ENCODE measurements at places on chromosomes 4 and X. TPM values are rescaled to one million over a fixed set of nuclear protein-coding genes. Genes with fewer than 3 reads are reported as not detected.

Gene IL3RA
- total RNA-seq, result 24.4 TPM

GRCh38 chr4:151860561-151861093, 99.8 kb upstream of the GATB start:
- no peak overlapping the region for H3K4me3 ChIP-seq
- no peaks in the 10 kb centered on the region for H3K27me3 ChIP-seq
- H3K36me3 ChIP-seq, result no peaks in the 10 kb centered on the region
- DNase-seq, result no peak
- H3K27ac ChIP-seq, result no peak overlapping the region

DNA sequence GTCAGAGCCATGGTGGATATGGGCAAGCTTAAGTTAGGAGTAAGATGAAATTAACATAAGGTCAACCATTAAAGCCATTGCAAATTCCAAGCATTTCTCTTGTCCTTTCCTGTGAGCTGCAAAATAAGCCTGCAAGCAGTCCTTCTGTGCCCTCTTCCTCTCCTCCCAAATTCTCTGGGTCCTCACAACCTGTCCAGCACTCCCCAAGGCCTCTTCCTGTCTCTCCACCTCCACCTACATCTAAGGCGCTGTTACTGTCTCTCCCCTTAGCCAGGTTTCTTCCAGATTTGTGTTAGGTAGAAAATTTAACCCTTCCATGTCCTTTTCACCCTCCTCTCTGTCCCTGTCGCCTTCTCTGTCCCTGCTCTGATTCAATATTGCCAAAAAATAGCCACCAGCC, 22.2 kb downstream of the ETDC start:
- DNase-seq, result no peak
- H3K4me3 ChIP-seq, result no peak overlapping the region
- H3K27me3 ChIP-seq, result no peaks in the 10 kb centered on the region
- no peak overlapping the region for H3K27ac ChIP-seq

- no peaks in the 10 kb centered on the region for H3K4me1 ChIP-seq
- H3K4me3 ChIP-seq, result no peak overlapping the region
- no peak for DNase-seq
- no peak overlapping the region for H3K27ac ChIP-seq
- H3K36me3 ChIP-seq, result no peaks in the 10 kb centered on the region
- no peaks in the 10 kb centered on the region for H3K27me3 ChIP-seq
Measured at GRCh38 chr4:78369679-78370078, 181.9 kb upstream of the ANXA3 start.

DNA sequence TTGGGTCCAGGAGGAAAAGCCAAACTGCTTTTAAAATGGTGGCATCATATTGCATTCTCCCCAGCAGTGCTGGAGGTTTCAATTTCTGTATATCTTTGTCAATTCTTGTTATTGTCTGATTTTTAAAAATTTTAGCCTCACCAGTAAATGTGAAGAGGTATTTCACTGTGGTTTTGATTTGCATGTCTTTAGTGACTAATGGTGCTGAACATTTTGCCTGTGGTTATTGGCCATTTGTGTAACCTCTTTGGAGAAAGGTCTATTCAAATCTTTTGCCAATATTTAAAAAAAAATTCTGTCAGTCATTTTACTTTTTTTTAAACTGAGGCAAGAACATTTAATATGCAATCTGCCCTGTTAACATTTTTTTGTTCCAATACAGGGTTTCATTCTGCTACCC, 322.1 kb downstream of the TLL1 start:
- no peak for DNase-seq
- no peaks in the 10 kb centered on the region for H3K36me3 ChIP-seq
- no peak overlapping the region for H3K27ac ChIP-seq
- H3K27me3 ChIP-seq, result no peaks in the 10 kb centered on the region
- H3K4me3 ChIP-seq, result no peak overlapping the region
- H3K4me1 ChIP-seq, result no peaks in the 10 kb centered on the region

DNA sequence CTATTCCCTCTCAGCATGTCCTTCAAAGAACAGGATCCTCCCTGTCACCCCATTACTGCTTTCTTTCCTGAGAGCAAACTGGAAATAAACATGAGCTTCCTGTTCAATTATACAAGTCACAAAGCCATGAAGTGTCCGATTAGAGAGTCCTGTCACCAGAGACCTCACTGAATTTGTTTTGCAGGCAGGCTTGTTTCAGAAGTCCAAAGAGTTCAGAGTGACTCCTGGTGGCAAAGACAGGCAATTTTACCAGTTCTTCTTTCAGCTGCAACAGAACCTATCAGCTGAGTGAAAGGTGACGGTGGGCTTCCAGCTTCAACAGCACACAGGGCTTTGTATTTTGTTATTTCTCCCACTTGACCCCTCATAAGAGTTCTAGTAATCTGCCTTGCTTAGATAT, 6.4 kb downstream of the ELK1 start:
- DNase-seq, result no peak
- H3K27ac ChIP-seq, result no peak overlapping the region
- peaks cover 14% of the 10 kb centered on the region for H3K4me1 ChIP-seq
- H3K27me3 ChIP-seq, result no peaks in the 10 kb centered on the region
- H3K4me3 ChIP-seq, result no peak overlapping the region

- H3K36me3 ChIP-seq, result no peaks in the 10 kb centered on the region
- H3K27me3 ChIP-seq, result no peaks in the 10 kb centered on the region
- DNase-seq, result no peak
- no peaks in the 10 kb centered on the region for H3K4me1 ChIP-seq
Measured at GRCh38 chr4:127410644-127411043, 222.1 kb upstream of the INTU start.

DNA sequence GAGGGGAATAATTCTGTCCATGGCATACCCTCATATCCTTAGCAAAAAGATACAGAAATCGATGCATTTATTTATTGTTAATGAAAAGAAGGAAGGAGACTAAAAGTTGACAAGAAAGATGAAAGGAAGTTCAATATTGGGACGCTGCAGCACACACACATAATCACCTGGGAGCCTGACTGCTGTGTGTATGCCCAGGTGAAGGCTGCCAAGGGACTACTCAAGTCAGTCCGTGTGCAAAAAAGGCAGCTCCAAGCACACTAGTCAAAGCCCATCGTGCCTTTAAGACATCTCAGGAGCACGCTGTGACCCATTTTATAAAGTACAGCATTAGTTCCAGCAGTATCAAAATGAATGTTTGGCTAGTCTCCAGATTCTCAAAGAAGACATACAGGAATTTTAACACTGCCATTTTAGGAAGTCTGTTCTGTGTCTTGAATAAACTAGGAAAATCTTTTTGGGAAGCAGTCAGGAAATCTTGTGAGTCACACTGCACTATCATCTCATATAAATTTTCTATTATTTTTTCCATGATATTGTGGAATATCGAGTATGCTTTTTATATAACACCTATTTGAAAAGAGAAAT, 363.9 kb downstream of the GASK1B start:
- no peak for DNase-seq
- H3K4me3 ChIP-seq, result no peak overlapping the region
- no peaks in the 10 kb centered on the region for H3K27me3 ChIP-seq
- no peak overlapping the region for H3K27ac ChIP-seq
- H3K36me3 ChIP-seq, result no peaks in the 10 kb centered on the region

DNA sequence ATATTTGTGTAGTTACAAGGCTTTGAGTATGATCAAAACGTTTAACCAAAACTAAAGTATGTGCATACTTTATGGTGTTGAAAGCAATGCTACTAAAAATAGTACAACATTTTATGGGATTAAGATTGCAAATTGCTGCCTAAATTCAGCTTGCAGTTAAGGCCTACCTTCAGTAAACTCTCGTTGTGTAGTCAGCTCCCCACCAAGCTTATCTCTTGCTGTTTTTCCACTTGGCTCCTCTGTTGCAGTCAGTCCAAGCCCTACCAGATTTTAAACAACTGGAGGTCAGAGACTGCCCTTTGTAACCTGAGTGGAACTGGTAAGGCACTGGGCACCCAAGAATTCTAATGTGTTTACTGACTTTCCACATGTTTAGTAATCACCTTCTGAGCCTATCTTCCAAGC, 25.7 kb downstream of the AFF1 start:
- no peak overlapping the region for H3K4me3 ChIP-seq
- DNase-seq, result no peak
- H3K27me3 ChIP-seq, result no peaks in the 10 kb centered on the region
- no peaks in the 10 kb centered on the region for H3K36me3 ChIP-seq
- H3K27ac ChIP-seq, result no peak overlapping the region

DNA sequence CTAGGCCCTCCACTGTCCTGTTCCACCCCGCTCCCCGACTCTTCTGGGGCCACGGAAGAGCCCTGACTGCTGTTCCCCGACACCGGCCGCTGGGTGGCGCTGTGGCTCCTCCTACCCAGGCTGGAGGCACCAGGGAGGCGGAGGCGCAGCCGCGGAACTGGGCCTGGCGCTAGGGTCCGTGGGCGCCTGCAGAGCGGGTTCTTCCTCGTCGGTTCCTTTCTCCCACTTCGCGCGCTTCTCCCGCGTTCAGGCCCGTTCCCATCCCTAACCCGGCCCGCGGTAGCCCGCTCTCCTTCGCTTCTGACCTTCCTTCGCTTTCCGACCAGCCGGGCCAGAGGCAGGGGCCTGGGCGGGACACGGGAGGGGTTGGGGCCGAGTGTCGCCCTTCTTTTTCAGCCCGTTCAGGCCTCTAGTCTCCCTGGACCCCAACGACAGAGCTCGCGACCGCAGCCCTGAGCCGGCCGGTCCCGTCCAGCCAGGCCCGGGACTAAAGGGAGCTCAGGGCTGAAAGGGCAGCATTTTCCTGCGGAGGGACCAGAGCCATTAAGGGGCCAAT, 34.3 kb downstream of the NALF2 start:
- no peaks in the 10 kb centered on the region for H3K4me1 ChIP-seq
- H3K36me3 ChIP-seq, result no peaks in the 10 kb centered on the region
- H3K27ac ChIP-seq, result no peak overlapping the region
- peak; percentile 80 for DNase-seq
- H3K27me3 ChIP-seq, result no peaks in the 10 kb centered on the region

DNA sequence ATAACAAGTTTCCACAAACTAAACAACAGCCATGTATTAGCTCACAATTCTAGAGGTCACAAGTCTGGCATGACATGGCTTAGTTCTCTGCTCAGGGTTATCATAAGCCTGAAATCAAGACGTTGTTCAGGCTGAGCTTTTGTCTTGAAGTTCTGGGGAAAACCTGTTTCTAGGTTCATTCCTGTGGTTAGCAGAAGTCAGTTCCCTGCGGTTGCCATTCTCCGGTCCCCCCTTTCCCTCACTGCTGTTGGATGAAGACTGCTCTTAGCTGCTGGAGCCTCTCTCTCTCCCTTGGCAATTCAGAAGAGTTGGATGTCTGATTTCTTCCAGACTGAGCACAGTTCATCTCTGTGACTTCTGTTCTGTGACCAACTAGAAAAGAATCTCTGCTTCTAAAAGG, 962.6 kb downstream of the PCDH7 start:
- H3K27me3 ChIP-seq, result no peaks in the 10 kb centered on the region
- DNase-seq, result no peak
- no peak overlapping the region for H3K27ac ChIP-seq

DNA sequence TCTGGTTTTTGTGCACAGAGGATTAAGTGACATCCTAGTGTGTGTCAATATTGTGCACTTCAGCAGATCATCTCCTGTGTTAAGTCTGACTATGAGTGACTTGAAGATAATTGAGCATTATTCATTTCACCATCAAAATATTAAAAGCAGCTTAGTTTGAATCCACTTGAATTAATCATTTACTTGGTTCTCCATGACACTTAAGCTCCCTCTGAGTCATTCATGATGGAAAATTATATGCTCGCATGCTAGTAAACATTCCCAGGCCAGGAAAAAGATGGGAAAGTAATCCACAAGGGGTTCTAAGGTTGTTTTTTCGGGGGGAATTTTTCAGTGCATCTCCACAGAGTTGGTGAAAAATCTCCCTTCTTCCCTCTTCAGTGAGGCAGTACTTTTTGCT, 97.2 kb upstream of the EOLA2 start:
- no peaks in the 10 kb centered on the region for H3K36me3 ChIP-seq
- DNase-seq, result no peak
- H3K27ac ChIP-seq, result no peak overlapping the region

DNA sequence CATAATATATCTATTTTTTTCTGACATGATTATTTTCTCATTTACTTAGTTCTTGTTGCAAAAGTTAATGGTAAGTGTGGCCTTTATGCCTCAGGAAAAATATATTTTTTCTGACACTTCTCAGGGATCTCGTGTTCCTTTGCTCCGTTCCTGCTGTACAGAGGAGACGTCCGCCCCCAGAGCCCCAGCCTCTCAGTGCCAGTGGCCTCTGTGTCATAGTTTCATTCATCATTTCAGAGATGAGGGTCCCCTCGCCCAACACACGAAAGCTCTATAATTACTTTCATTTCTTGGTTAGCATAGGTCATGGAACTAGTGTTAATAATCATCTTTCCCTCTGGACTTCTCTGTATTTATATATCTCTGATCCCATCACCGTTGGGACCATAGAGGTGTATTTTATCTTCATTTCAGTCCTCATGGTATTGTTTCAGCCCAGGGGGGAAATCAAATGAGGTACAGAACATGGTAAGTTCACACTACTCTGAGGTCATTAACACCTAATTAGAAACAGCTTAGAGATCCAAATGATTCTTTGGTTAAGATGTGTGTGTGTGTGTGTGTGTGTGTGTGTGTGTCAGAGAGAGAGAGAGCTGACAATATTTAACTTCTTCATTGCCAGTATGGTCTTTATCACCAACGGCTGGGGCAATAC, 631.1 kb upstream of the TENM3 start:
- DNase-seq, result no peak
- H3K27ac ChIP-seq, result no peak overlapping the region
- no peaks in the 10 kb centered on the region for H3K36me3 ChIP-seq
- no peak overlapping the region for H3K4me3 ChIP-seq
- H3K27me3 ChIP-seq, result no peaks in the 10 kb centered on the region
- no peaks in the 10 kb centered on the region for H3K4me1 ChIP-seq

GRCh38 chr4:26083987-26084386, 170.0 kb downstream of the SMIM20 start:
- H3K27ac ChIP-seq, result no peak overlapping the region
- no peaks in the 10 kb centered on the region for H3K36me3 ChIP-seq
- H3K27me3 ChIP-seq, result no peaks in the 10 kb centered on the region
- no peak overlapping the region for H3K4me3 ChIP-seq
- DNase-seq, result no peak

DNA sequence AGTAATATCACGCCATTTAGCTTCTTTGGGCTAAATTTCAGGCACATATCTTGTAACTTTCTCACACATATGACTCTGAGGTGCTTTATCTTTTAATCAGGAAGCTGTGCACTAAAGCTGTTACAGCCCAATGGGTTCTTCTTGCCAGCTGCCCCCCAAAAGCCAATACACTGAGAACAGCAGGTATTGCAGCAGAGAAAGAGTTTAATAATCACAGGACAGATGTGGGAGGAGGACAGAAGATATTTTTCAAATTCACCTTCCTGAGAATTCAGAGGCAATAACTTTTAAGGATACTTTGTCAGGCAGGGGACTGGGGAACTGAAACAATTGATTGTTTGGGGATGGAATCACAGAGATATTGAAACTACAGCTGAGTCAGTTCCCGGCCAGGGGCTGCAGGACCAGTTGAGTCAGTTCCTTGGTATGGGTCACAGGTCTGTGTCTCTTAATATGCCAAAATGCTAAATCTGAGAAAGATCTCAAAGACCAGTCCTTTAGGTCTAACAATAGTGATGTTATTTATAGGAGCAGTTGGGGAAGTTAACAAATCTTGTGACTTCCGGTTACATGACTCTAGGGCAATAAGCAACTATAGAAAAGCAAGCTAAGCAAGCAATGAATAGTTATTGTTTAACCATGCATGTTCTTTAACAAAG, 28.1 kb downstream of the DDIT4L start:
- H3K27me3 ChIP-seq, result no peaks in the 10 kb centered on the region
- H3K4me1 ChIP-seq, result no peaks in the 10 kb centered on the region
- no peak for DNase-seq
- no peak overlapping the region for H3K4me3 ChIP-seq
- H3K27ac ChIP-seq, result no peak overlapping the region

Data from left lung (tissue), 14 donors.